ENCODE measurements at places on chromosomes 12 and 14.

DNA sequence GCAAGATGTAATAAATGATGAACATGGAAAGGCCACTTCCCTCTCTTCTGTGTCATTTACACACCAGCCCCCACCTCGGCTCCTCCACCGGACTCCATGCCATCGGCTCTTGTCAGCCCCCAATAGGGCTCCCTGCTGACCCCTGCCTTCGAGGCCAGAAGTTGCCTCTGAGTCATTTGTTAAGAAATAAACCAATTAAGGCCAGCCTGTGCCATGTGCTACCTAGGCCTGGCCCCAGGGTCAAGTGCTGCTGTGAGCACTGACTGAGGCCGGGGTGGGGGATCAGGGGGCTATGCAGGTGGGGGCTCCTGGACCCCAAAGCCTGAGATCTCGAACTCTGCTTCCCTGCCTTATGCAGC is 53.2 kb downstream of the TESC start:
- no peak for DNase-seq

DNA sequence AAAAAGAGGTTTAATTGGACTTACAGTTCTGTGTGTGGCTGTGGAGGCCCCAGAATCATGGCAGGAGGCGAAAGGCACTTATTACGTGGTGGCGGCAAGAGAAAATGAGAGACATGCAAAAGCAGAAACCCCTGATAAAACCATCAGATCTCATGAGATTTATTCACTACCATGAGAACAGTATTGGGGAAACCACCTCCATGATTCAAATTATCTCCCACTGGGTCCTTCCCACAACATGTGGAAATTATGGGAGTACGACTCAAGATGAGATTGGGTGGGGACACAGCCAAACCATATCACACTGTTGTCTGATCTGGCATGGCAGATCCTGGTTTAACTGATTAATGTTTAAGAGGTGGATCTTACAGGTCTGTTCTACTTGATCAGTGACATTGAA is 5.6 kb downstream of the DDX47 start:
- no peak for DNase-seq

GRCh38 chr14:44712024-44712815 is 205.1 kb upstream of the FSCB start:
- DNase-seq = no peak

- peak; percentile 16 for DNase-seq
Measured at GRCh38 chr14:92755495-92755894, 7.1 kb upstream of the LGMN start.

DNA sequence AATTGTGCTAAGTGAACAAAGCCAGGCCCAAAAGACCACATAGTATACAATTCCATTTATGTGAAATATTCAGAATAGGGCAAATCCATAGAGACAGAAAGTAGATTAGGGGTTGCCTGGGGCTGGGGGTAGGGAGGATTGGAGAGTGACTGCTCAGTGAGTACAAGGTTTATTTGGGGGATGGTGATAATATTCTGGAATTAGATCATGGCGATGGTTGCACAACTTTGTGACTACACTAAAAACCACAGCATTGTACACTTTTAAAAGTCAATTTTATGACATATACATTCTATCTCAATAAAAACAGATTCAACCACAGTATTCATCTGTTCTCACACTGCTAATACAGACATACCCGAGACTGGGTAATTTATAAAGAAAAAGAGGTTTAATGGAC is 68.7 kb upstream of the MAP1LC3B2 start:
- no peak for DNase-seq

All from GM03348 (cell line).